ENCODE measurements at places on chromosomes 11 and 22. TPM values are rescaled to one million over a fixed set of nuclear protein-coding genes. Genes with fewer than 3 reads are reported as not detected.

THRSP gene
- not detected for total RNA-seq

DNA sequence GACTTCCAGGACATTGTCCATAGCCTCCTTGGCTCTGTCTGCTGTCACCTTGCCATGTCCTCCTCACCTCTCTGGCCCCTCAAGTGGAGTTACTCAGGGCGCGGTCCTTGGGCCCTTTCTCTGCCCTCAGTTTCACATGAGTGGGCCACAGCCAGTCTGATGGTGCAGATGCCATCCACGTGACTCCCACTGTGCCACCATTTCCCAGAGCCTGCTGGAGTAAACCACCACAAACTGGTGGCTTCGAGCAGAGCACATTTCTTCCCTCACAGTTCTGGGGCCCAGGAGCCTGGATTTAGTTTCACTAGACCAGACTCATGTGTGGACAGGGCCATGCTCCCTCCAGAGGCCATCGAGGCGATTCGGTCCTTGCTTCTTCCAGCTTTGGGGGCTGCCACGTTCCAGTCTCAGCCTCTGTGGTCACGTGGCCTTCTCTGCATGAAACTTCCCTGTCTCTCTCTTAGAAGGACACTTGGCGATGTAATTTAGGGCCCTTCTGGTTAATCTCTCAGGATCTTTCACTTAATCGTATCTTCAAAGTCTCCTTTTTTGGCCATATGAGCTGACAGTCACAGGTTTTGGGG, 14.6 kb downstream of the SMARCB1 start:
- DNase-seq = no peak

BTBD18 gene
- not detected for total RNA-seq

- DNase-seq = no peak
Measured at GRCh38 chr11:100830978-100831732, 144.1 kb downstream of the ARHGAP42 start.

DNA sequence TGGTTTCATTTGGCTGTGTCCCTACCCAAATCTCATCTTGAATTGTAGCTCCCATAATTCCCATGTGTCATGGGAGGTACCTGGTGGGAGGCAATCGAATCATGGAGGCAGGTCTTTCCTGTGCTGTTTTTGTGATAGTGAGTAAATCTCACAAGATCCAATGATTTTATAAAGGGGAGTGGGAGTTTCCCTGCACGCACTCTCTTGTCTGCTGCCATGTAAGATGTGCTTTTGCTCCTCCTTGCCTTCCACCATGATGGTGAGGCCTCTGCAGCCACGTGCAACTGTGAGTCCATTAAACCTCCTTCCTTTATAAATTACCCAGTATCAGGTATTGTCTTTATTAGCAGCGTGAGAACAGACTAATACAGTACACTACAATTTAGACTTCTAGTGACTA, 67.5 kb upstream of the LINC01488 start:
- no peak for DNase-seq

- peak; percentile 68 for DNase-seq
Measured at GRCh38 chr22:21754523-21754922, 18.9 kb upstream of the YPEL1 start.

GRCh38 chr11:110089617-110090282, 3.4 kb upstream of the ZC3H12C start:
- no peak for DNase-seq

OR10D3 gene
- not detected for total RNA-seq

- no peak for DNase-seq
Measured at GRCh38 chr22:41341990-41342389, 39.8 kb upstream of the TEF start.

- peak; percentile 84 for DNase-seq
Measured at GRCh38 chr22:44701824-44702478, at the start of gene PRR5. PRR5 (plus strand) TSS chr22:44702204; CDS start chr22:44702475, 271 bp downstream.

FXYD6 gene
- total RNA-seq = 256 TPM

DNA sequence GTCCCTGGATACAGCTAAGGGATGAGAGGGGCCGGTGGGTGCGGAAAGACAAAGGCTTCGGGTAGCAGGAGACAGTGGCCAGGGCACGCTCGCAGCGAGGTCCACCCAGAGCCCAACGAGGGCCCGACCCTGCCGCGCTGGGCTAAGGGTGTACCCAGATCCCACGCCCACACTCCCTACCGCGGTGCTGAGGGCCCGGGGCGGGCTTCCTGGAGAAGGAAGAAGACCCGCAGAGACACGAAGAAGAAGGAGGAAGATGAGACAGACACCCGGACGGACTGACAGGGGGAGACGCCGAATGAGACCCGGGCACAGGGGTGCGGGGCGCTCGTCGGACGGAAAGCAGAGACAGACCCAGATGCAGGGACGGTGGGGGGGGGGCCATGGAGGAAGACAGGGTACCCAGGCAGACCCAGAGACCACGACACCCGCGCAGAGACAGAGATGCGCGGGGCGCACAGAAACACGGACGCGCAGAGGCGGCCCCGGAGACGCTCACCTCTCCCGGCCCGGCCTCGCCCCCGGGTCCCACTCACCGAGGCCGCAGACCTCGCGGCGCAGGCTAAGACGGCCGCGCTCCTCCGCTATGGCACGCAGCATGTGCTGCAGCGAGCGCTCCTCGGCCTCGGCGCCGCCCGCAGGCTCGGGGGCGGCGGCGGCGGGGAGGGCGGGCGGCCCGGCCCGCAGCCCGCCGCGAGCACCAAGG, 437 bp downstream of the KIAA0930 start:
- no peak for DNase-seq

DNA sequence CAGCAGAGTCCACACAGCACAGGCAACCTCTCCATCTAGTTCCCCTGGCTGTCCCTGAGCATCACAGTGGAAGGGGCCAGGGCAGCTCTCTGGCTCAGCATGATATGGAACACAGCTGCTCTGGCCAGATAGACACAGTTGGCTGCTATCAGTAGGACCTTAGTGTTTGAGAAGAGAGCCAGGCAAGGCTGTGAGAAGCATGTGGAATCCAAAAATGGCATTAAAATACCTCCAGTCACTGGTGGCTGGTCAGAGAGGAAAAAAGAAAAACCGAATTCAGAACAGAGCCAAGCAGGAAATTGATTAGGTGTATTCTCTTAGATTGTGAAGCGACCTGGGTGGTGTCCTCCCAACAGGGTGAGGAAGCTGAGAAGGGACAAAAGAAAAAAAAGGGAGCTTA, 27.9 kb downstream of the SERPINH1 start:
- no peak for DNase-seq

FAM111B gene
- total RNA-seq = 0.27 TPM

PIK3IP1 gene
- total RNA-seq = 51.4 TPM

- DNase-seq = no peak
Measured at GRCh38 chr11:7612661-7613393, 60.5 kb downstream of the CYB5R2 start.

- no peak for DNase-seq
Measured at GRCh38 chr11:1810761-1811160, 24.0 kb upstream of the SYT8 start.

- DNase-seq = no peak
Measured at GRCh38 chr22:39090426-39091064, 6.5 kb upstream of the APOBEC3H start.

NPAS4 gene
- total RNA-seq = 0.49 TPM

- peak; percentile 91 for DNase-seq
Measured at GRCh38 chr11:114169321-114169749, 109.8 kb downstream of the ZBTB16 start.

- DNase-seq = no peak
Measured at GRCh38 chr11:99592266-99592665, 571.5 kb downstream of the CNTN5 start.

DNA sequence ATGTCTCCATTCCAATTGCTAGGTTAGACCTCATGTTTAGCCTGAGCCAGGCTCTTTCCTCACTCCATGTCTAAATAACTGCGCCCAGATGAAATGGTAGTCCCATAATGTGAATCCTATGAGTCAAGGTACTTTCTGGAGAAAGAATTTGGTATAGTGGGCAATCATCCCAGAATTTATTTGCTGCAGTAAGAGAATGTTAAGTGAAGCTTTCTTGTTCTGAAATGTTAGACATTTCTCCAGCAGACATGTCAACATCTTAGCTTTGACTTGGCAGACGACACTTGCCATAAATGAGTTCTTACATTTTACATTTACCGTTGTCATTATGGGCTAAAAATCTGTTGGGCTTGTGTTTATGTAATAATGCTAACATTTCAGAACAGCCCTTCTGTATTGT, 165.2 kb downstream of the PGR start:
- DNase-seq = no peak

RASSF10 gene
- not detected for total RNA-seq

DNA sequence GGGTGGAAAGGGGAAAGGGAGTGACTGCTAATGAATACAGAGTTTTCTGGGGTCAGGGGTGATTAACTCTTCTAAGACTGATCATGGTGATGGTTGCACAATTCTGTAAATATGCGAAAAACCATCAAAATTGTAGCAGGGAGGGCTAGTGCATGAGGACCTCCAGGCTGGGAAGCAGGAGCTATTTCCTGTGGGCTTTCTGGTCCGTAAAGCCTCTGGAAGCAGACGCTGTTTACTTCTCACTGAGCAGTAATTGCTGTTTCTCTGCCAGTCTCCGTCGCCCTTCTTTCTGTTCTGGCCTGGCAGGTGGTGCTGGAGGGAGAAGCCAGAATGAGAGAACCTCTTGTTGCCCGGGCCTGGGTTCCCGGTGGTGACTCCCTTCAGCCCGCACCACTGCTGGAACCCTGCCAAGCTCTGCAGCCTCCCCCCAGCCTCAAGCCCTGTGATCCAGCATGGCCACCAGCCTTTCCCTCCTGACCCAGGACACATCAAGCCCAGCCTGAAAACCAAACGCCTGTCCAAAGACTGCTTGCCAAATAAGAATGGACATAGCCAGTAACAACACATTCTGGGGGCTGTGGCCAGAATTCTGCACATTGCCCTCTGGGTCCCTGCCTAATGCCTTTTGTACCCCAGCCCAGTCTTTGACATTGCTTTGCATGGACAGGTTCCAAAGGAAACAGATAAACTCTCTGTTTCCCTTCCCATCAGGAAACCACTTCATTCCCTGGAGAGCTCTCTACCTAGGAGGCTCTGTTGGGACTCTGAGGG, 201.0 kb upstream of the NAV2 start:
- DNase-seq = peak; percentile 71

RBMXL2 gene
- not detected for total RNA-seq

GRCh38 chr11:43567396-43567975, 113.1 kb upstream of the HSD17B12 start:
- no peak for DNase-seq

RAB39A gene
- total RNA-seq = 1.1 TPM

DNA sequence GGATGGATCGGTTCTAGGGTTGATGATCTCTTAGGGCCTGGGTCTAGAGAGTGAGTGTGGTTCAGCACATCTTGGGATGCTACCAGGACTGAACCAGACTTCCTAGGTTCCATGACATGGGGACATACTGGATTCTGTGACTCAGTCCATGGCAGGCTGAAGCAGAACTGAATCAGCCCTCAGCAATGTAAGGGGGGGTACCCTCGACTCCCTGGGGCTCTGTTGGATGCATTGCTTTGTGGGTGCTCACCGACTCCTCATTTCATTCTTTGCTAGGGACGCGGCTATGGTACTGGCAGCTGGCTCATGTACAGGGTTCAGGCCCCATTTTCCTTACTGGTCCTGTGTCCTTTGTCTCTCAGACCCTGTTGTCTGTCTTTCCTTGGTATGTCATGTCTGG, 733 bp upstream of the GRAMD1B start:
- no peak for DNase-seq

TRIM49 gene
- not detected for total RNA-seq

SCGB2A2 gene
- total RNA-seq = not detected

LAYN gene
- 65.8 TPM for total RNA-seq

CHADL gene
- 3.3 TPM for total RNA-seq

ZNF214 gene
- total RNA-seq = 1.9 TPM
